ENCODE measurements at places on chromosomes 4 and X.

DNA sequence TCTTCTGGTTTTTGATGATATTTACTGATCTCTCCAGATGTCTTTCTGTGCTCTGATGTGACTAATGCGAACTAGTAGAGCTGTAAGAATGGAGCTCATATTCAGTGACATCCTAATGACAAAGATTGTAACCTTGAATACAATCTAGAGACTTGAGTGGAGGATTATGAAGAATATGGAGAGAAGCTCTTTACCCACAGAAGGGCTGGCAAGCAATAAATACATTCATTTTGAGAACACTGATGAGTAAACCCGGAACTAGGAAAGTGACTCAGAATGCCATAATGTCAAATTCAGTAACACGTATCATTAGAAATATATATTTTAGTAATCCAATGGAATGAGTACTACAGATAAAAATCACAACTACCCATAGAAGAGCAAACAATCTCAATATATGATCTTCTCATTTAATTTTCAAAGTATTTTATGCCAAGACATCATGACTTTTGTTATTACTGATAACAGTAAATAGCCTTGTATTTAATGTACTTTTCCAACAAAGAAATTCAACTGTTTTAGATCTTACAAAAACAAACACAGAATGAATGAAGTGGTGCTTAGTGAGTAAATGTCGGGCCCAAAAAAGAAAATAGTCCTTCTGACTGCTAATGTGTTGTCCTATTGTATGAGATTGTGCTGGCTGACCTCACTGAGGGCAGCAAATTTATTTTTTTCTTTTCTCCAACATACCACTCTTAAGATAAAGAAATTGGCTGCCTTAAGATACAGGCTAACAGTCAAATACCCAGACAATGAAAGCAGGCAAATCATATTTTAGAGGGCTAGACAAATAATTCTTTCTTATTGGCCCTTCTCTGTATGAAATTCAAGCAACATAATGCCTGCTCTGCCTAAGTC, 49.2 kb upstream of the HDAC8 start:
- DNase-seq: peak; percentile 47

- DNase-seq: no peak
Observed at GRCh38 chr4:96677499-96677898, 837.6 kb downstream of the PDHA2 start.

DNA sequence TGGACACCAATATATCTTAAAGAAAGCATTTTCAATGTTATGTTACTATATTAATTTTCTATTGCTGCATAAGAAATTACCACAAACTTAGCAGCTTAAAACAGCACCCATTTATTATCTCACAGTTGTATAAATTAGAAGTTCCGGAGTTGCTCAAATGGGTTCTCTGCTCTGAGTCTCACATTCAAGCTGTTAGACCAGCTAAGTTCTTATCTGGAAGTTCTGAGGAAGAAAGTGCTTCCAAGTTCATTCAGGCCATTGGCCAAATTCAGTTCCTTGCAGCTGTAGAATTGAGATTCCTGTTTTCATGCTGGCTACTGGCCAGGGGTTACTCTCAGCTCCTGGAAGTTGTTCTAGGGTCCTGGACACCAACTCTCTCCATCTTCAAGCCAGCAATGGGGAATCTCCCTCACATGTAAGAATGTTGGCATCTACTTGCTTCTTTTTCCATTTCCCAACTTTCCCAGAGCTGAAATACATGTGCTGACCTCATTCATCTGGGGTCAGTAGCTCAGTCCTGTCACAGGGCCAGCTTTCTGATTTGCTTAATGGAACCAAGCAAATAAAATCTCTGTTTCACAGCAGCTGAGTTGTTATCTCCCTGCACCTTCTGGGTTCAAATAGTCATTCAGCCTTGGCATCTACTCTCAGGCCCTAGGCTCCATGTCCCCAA, 99.6 kb upstream of the INTU start:
- no peak for DNase-seq

DNA sequence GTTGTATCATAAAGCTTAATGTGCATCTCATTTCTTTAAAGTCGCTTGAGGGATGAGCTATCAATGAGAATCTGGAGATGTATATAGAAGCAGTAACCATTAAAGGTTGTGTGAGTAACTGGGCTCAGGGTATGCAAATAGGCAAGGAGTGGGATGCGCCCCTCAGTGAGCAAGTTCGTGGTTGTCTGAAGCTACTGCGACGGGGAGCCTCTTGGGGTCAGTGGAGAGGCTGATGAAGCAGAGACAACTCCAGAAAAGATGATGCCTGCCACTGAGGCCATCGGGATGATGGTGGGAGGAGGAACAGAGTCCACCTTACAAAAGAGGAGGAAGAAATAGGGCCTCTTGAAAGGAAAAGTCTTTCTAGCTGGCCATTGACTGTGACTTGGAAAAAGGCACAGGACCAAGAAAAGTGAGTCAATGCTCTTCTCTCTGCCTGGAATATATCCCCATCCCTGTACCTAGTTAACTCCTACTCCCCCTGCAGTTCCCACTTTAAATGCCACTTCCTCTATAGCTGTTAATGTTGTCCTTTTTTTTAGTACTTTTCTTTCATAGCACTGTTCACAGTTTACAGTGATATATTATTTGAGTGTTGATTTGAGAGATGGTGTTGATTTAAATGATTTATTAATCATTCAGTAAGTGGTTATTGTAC, 51.4 kb upstream of the LSM6 start:
- peak; percentile 31 for DNase-seq

DNA sequence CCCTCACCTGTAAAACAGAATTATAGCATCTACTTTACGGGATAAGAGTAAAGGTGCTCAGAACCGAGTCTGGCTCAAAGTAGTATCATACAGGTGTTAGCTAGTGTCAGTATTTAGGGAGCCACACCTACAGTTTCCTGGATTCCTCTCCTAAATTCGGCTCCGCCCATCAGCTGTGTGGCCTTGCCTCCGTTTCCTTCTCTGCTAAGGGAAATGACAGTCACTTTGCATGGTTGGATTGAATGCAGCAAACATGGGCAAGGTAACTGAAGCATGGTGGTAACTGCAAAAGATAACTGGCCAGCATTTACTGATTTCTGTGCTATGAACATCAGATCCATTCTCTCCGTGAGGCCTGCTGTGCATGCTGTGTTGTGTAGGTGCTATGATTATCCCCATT, 2.8 kb downstream of the PPP1R3F start:
- DNase-seq: no peak

DNA sequence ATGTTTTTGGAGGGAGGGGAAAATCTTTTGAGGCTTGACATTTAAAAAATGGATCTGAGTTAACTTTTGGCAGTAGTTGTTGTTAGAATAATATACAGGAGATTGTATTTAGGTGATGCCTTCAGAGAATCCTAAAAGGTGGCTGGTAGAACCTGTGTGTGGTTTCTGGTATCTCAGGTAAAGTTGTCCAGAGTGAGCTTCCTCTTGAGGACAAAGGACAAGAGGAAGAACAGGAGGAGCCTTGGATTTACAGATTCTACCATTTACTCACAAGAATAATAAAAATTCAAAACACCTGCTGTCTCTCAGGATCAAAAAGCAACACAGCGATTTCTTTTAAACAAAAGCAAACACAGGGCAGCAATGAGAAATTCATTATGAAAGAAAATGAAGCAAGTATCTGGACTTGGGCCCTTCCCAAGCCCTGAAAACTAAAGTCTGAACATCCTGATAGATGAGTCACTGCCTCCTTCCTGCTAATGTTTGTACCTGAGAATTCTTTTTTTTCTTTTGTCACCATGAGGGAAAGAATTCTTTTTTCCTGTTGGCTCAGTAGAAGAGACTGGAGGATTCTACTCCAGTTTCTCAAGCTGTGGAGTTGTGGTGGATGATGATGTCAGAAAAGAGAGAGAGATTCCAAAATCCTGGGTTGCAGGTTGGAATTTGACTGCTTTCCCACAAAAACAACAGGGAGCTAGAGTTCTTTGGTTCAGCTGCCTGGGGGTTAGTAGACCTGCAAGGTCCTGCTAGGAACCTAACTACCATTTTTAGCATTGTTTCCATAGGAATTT, 31.5 kb upstream of the RAPGEF2 start:
- DNase-seq: peak; percentile 71

- DNase-seq: peak; percentile 2
Observed at GRCh38 chr4:53450773-53451172, 73.3 kb downstream of the FIP1L1 start.

- no peak for DNase-seq
Observed at GRCh38 chr4:7687796-7688195, 251.9 kb downstream of the AFAP1 start.

DNA sequence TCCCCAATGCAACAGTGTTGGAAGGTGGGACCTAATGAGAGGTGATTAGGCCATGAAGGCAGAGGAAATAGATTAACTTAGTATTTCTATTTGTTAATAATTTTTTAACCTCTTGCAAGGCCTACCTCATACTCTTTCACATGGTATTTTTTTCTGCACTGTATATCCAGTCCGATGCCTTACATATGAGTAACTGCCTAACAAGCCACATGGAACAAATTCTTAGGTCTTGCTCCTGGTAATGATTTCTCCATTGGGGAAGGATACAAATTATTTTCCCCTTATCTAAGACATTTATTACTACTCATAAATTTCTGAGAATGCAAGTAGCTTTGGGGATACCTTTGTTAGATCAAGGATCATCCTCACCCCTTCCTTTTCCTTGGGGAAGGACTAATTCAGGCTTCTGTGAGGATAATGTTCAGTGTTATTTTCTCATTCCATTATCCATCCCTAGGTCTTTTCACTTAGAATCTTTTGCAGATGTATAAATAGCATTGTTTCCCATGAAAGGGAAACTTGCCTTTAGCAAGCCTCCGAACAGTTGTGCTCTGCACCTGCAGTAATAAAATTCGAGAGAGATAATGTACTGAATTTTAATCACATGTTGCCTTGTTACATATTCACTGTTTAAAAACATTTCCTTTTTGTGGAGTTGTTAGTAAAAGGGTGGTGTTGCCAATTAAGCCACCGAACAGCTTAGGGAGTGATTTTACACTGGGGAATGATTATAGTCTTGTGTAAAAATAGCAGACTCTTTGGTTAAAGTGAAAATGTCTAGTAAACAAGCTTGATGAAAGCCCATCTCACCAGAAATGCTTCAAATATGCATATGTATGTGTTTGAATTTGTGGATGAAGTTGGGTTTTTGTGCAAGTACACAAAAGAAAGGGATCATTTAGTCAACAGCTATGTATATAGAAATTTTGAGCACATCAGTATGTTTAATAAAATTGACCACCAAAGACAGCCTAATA, 89.9 kb downstream of the CFAP299 start:
- no peak for DNase-seq

GRCh38 chr4:91746551-91746950, 557.2 kb upstream of the GRID2 start:
- no peak for DNase-seq

GRCh38 chr4:25857851-25858400, 4.9 kb downstream of the SEL1L3 start:
- no peak for DNase-seq

DNA sequence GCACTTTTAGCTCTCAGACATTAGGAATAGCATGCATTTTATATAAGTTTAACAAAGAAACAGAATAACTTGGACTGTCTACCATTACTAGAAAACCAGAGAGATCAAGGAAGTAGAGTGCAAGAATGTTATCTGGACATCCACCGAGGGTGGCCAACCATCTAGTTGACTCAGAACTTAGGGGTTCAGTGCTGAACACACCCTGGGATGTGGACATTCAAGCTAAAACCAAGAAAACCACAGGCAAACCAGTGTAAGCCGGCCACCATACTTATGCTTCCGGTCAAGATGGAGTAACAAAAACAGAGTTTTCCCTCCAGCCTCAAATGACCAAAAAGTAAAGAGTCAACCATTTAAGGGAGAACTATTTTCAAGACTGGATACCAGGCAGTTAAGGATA, 181.4 kb upstream of the MXRA5 start:
- DNase-seq: peak; percentile 25

DNA sequence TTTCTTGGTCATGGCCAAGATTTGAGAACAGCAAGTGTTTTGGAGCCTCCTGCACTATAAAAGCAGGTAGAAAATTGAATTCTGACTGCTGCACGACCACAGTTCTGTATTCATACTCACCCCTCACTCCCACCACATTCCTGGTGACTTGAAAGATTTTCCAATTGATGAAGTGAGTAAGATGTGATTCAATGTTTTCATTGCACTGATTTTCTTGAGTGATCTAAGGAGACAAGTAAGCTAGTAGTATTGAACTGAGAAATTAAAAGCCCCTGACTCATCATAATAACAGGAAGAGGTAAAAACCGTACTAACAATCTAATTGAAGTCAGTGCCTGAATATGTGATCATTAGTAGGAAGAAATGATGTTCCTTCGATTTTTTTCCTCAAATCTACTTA, 6.1 kb upstream of the SEC24D start:
- DNase-seq: peak; percentile 71

DNA sequence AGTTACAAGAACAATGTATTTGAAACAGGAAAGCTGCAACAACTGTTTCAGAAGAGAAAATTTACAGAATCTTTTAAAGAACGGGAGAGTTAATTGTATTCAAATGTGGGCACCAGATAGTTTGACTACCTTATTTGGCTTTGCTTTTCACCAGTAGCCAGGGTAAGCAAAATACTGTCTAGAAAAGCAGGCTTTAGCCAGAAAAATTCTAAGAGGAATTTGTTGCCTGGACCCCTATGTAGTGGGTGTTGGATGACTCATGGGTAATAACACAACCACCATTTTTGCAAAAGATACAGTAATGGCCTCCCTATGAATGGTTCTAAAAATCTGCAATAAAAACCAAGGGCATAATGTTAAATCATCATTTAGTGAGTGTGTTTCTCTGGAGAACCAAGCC, 233.4 kb upstream of the ANXA3 start:
- DNase-seq: no peak

DNA sequence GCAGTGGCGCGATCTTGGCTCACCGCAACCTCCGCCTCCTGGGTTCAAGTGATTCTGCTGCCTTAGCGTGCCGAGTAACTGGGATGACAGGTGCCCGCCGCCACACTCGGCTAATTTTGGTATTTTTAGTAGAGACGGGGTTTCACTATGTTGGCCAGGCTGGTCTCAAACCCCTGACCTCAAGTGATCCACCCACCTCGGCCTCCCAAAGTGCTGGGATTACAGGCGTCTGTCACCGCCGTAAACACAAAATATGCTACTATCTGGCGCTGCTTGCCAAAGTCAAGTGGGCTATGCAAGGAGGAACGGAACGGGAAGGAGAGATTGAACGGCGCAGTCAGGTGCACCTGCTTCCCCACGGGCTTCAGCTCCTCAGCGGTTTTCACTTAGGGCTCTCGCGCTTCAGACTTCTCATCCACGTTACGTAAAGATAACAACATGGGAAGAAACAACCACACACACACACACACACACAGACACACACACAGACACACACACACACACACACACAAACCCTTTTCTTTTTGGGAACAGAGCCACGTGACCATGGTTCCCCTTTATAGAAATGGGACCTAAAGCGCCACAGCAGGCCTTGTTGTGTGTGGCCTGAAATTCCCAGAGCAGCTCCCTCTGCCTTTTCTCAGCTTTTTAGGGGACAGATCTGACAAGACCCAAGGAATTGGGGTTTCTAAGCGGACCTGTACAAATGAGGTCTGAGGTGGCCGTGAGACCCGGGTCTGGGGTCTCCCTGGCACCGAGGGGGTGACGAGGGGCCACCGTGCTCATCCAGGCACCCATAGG, 1.5 kb downstream of the P2RY8 start:
- no peak for DNase-seq

All from EL (cell line).